Natural killer cell (primary cell): ENCODE measurements at places on chromosomes 6 and 20.

DNA sequence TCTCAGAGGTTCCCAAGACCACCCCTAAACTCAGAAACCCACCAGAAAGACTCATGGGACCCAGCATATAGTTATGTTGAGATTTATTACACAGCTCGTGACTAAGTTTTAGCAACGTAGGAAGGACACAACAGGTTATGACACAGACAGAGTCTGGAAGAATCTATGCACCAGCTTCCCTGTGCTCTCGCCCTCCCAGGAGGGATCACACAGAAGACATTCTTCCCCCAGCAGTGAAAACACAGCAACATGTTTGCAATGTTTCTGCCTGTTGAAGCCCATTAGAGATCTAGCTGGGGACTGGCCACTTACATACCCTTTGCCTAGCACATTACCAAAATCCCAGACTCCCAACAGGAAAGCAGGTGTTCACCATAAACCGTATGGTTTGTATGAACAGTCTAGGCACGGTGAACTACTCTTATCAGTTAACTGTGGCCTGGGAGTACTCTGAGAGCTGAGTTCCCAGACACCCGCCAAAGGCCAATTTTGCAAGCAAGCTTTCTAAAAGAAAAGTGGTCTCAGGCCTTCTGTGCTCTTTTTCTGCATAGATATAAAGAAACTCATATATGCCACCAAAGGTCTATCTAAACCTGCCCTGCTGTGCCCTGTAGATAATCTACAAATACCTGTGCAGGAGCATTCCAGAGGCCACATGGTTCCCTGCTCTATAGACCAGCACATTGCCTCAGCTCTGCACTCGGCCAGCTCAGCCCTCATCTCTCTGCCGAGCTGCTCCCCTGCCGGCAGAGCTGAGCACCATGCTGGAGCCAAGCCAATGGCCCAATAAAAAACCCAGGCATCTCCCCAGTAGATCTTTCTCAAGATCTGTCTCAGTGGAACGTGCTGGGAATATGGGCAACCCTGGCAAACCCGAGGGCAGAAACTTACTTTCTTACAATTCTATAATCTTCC lies 69.6 kb upstream of the SMIM28 start:
- no peak for DNase-seq

- no peak for DNase-seq
These were observed 74.2 kb downstream of the EZR start for GRCh38 chr6:158744986-158745430.

DNA sequence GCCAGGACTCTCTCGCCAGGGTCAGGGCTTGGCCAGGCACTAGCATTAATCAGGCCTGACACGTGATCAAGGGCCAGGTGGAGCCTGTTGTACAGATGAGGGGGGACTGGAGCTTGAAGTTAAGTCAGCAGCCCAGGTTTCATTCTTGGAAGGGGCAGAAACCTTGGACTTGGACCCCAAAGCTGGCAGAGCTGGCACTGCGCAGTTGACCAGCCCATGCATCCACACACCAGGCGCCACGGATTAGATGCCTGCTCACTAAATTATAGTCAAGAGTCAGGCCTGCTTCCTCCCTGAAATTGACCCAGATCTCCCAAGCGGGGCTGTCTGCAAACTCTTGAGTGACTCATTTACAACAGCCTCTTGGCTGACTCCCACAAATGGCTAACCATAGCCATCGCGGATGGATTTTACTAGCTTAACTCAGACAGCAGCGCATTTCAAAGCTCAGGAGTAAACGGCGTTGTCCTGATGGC lies 4.1 kb upstream of the TAF4 start:
- DNase-seq, result no peak

- no peak for DNase-seq
These were observed 130.4 kb upstream of the TRAF3IP2 start for GRCh38 chr6:111736005-111736608.

DNA sequence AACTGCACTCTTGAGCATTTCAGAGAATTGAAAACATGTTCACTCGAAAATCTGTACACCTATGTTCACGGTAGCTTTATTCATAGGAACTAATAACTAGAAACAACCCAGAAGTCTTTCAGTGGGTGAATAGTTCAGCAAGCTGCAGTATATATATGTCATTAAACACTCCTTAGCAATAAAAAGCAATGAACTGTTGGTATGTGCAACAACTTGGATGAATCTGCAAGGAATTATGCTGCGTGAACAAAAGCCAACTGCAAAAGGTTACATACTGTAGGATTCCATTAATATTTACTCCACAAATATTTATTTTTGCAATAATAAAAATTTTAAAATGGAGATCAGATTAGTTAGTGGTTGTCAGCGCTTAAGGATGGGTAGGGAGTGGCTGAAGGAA lies 22.1 kb upstream of the FKBP1A start:
- DNase-seq, result no peak

DNA sequence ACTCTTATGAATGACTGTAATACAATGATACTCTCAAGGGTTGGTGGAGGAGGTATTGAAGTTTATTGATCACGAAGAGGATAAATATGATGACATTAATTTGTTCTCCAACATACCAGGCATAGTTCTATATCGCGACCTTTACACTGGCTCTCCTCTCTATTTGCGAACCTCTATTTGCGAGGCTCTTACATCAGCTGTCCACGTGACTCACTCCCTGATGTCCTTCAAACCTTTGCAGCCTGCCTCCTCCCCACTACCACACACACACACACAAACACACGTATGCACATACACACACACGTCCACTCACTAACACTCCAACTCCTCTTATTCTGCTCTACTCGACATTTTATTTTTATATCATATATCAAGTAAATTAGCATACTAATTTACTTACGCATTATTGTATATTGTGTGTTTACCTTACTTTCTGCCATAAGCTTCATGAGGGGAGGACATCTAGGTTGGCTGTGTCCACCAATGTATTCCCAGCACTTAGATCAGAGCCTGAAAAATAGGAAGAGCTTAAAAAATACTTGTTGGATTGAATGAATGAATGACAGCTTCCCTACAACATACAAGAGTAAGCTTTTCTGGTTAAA lies 53.3 kb upstream of the TNFRSF21 start:
- DNase-seq, result no peak
